Aorta (tissue), 5 donors: ENCODE measurements at places on chromosomes 2 and 18. TPM values are rescaled to one million over a fixed set of nuclear protein-coding genes. Genes with fewer than 3 reads are reported as not detected.

- DNase-seq = no peak
These were observed 289.2 kb upstream of the CCDC68 start for GRCh38 chr18:55248495-55248894.

DNA sequence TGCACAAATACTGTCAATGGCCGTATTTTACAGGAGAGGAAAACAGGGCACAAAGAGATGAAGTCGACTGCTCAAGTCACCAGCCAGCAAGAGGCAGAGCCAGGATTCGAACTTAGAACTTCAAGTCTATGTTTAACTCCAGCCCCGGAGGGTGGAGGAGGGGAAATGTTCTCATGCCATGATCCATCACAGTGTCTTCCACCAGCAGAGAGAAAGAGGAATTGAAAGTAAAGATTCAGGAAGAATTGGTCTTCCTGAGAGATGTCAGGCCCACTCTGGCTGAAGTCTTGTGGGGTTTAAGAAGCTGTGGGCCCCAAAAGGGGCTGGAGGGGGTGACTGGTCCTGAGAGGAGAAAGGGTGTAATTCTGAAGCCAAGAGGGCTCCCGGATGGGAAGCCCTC is 260.0 kb downstream of the TNS1 start:
- DNase-seq = no peak

DNA sequence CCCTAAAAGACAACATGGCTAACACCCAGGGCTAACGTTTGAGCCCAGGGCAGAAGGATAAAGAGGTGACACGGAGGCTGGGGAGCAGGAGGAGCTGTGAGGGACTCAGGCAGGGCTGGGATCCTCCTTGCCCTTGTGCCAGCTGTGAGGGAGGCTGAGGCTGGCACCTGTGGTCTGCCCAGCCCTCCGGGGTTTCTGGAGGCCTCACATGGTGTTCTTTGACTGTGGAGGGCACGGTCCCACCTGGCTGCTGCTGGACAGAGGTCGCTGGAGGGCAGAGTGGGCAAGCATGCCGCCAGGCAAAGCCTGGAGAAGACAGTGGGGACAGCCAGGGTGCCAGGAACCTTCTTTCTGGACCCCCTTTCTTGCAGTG is 26.8 kb upstream of the CNNM3 start:
- DNase-seq = no peak

DNA sequence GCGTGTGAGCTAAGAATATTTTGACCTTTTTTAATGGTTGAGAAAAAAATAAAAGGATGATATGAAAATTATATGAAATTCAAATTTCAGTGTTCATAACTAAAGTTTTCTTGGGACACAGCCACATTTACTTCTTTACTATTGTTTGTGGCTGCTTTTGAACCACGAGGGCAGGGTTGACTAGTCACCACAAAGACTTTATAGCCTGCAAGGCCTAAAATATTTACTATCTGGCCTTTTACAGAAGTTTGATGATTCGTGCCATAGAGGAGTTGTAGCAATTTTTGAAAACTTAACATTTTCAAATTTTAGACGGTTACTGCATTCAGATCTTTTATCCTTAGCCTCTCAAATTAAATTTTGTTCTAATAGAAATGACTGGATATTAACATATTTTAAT is 69.9 kb downstream of the LIMS1 start:
- DNase-seq = no peak

The GKN2 gene
- total RNA-seq = not detected

DNA sequence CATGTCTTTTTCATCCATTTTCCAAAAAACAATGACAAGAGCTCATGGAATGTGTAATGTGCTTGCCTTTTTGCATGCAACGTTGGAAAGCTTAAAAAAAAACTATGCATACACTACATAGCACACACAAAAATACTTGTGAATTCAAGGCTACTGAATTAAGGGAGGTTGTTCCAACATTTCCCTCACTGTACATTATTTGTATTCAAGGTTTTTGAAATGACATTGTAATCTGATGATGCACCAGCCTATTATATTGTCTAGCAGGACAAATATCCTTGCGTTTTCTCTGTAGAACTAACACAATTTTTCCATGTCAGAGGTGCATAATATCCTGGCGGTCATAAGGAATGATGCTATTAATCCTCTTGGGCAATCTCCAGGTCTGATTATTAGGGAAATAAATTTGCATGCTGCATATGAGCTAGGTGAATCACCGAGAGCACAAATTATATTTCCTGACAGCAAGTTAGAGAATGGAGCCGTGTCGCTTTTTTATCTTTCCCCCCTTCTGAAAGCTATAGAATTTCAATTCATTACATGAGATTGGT is 836.9 kb upstream of the FANCL start:
- DNase-seq = no peak

The TIGD1 gene
- 2.3 TPM for total RNA-seq

DNA sequence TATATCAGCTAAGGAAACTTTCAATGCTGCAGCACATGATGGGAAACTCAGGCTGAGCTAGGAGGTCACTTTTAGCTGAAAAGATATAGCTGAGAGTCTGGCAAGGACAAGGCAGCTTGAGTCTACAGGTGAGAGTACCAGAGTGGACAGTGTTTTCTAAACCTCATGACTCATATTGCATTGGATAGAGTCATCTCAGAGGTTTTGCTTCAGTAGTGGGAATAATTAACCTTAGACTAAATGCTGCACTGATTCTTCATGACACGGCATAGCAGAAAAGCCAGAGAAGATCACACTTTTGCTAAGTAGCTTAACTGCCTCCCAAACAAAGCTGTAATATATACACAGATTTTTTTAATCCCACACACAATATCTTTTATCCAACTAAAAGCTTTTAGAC is 865.0 kb upstream of the CDH2 start:
- no peak for DNase-seq

The CAPN13 gene
- total RNA-seq = not detected

DNA sequence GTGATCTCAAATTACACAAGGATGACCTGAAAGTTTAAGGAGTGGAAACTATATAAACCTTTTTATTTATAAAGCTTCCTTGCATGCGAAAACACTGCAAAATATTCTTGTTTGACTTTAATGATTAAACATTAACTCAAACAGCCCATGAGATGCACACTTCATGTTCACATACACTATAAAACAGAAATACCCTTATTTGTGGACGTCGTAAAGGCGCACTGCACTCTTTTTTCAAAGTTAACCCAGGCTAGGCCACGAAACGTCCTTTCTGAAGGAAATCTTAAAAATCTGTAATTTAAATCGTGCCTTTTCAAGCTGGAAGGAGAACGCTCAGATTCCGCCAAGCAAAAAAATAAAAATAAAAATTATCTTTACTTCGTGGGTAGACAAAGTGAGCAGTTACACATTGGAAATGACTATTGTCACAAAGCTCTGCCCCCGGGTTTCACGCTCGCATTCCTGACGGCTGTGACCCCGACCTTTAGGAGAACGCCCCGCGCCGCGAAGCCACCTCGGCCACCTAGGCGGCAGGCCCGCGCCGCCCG is 728 bp downstream of the FAM168B start:
- no peak for DNase-seq

The CTAGE1 gene
- not detected for total RNA-seq
